ENCODE measurements at places on chromosomes 6 and 20. TPM values are rescaled to one million over a fixed set of nuclear protein-coding genes. Genes with fewer than 3 reads are reported as not detected.

The ELOVL4 gene
- 2.6 TPM for polyA plus RNA-seq

- DNase-seq: no peak
Measured at GRCh38 chr20:7993238-7993637, 26.3 kb downstream of the TMX4 start.

The ZSWIM3 gene
- polyA plus RNA-seq: 3.6 TPM

GRCh38 chr20:62624719-62625453, 17.4 kb upstream of the SLCO4A1 start:
- no peak for DNase-seq

DNA sequence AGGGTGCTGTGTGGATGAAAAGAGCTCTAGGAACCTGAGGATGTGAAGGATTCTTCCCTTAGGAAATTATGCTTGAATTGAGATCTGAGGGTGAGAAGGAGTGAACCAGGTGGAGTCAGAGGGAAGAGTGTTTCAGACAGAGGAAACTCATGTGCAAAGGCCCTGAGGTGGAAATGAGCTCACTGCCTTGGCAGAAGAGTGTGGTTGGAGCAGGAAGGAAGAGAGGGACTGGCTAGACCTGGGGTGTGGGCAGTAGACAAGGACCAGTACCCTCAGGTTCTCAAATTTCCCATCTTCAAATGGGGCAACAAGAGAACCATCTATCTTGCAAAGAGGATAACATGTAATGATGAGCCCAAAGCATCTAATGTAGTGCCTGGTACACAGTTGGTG, 24.0 kb upstream of the GTSF1L start:
- no peak for DNase-seq

GRCh38 chr6:25449774-25450173, 170.6 kb downstream of the CARMIL1 start:
- DNase-seq: no peak

The PNLDC1 gene
- polyA plus RNA-seq: 0.43 TPM

GRCh38 chr6:145279993-145280392, 455.3 kb downstream of the EPM2A start:
- peak; percentile 37 for DNase-seq

DNA sequence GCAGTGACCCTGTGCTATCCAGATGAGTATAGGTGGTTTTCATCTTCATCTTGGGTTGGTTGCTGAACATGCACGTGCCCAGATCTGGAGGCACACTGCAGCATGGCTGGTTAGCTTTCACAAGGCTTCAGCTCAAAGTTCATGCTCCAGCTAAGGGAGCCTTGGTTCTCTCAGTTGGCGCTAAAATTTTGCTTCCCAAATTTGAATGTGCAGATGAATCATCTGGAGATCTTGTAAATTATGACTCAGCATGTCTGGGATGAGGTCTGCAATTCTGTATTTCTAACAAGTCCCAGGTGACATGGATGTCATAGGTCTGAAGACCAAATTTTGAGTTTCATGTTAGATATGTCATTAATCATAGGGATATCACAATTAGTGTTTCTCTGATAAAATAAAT, 230.8 kb downstream of the FOXA2 start:
- no peak for DNase-seq

The WFDC2 gene
- 0.96 TPM for polyA plus RNA-seq

The C20orf204 gene
- 0.42 TPM for polyA plus RNA-seq

DNA sequence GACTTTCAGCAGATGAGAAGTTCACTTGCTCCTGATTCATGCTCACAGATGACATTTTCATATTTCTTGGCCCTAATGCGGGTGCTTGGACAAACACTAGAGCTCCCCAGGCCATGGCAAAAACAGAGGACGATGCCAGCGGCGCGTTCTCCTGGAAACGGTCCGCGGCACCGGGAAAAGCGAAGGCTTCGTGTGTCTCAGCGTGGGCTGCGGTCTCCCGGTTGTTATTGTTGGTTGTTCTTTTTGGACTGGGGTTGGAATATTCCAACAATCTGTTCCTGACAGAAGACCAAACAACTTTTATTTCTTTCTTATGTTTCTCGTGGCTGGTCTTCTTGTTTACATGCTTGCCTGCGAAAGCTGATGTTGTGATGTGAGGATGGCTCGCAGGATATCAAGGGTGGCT, 46.8 kb upstream of the NEDD9 start:
- peak; percentile 36 for DNase-seq

The THBS2 gene
- polyA plus RNA-seq: 72.4 TPM

DNA sequence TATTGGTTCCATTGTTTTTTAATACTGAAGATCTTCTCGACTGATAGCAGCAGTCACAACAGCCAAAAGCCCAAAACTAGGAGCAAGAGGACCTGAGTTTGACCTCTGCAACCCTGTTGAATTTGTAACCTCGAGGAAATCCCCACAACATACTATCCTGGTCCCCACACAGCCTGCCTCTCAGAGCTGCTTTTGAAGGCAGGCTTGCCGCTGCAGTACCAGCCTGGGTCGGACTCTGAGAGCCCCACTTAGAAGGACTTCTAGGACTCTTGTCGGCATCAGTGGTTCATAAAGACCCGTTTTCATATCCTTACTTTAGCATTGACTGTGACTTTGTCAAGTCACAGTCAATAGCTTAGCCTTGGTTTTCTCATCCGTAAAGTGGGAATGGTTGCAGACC, 49.3 kb downstream of the EBF4 start:
- no peak for DNase-seq

Measured in muscle of back (tissue), 13 donors.